NCI-H2107 (cell line): ENCODE measurements at places on chromosomes 2 and 18.

- DNase-seq, result no peak
These were observed 32.9 kb upstream of the SCG2 start for GRCh38 chr2:223635080-223635479.

DNA sequence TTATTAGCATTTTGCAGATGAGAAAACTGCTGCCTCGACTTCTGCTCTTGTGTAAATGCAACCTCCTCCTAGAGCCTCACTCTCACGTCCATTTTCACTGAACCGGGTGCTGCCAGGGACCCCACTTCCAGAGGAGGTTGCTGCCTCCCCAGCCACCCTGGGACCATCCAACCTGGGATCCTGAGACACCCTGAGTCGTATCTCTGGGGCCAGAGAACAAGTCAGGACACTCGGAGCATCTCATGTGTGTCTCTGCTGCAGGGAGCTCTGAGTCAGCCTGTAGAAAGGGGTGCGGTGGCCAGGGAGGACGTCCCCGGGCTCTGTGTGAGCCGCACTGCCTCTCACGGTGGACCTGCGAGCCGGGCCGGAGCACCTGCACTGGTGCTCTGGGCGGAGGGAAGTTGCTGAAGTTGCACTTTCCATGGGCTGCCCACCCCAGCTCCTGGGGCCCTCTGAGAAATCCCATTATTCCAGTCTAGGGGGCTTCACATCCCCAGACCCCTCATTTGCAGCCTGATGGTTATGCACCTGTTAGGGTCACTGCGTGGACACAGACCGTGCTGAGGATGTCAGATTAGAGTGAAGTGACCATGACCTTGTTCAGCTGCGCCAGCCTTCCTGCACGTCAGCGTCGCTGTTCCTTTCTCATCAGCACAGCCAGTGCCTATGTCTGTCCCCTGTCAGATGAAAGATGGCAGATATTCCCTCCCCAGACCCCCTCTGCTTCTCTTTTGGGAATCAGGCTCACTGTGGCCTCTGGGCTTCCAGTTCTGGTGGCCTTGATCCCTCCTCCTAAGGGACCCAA is 230.4 kb downstream of the KLHL29 start:
- no peak for DNase-seq

- DNase-seq, result no peak
These were observed 68.2 kb downstream of the LRATD1 start for GRCh38 chr2:14700753-14701152.

- DNase-seq, result no peak
These were observed 664 bp downstream of the CCT4 start for GRCh38 chr2:61887717-61888266.

DNA sequence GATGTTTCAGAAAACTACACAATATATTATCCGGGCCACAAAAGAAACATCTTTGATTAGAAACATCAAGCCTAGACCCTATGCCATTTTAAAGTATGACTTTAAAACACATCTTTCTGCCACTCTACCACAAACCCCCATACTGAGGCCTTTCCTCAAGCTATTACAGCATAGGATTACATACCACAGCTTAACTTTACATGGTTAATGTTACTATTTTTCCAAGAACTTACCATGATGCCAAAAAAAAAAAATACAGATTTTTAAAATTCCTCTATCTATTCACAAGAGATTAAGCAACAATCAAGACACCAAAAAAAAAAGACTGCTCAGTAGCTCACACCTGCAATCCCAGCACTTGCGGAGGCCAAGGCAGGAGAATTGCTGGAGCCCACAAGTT is 9.0 kb downstream of the NCKAP1 start:
- no peak for DNase-seq

GRCh38 chr2:181594322-181594721 is 62.6 kb downstream of the CERKL start:
- no peak for DNase-seq
